ENCODE measurements at places on chromosomes 7 and 10.

- no peak for DNase-seq
Measured at GRCh38 chr7:919924-920341, 34.5 kb downstream of the ADAP1 start.

DNA sequence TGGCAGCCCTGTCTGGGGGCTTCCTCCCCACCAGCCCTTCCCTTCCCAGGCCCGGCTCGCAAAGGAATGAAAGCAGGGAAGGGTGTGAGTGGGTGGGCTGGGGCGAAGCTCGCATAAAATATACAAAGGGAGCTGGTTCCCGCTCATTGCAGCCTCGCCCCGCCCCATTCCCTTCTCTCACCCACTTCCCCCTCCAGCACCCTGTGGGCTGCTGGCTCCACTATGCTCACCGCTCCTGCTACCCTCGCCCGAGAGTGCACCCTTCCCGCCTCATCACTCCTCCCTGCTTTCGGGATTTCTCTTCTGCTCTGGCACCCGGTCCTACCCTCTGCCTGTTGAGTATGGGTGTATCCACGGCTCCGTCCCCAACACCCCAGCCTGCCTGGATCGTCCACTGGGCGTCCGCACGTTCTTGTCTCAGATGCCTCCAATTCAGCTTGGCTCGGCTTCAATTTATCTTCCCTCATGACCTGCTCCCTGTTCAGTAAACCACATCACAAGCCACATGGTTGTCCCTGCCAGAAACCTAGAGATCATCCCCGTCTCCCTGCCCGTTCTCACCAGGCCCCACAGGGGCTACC is 14.4 kb upstream of the TTYH3 start:
- no peak for DNase-seq

DNA sequence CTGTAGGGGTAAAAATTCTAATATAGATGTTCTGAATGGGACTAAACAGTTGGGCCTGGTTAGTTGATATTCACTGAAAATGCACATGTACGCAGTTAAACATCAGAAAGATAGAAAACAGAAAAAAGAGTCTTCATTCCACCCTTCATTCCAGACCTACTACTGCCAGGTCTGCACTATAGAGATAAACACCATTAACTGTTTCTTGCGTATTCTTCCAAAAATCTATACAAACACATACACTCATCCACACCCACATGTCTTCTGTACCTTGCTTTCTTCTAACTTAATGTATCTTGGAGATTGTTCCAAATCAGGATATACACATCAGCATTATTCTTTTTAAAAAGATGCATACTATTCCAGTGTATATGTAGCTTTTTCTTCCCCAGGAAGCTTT is 13.9 kb upstream of the CLEC2L start:
- no peak for DNase-seq

DNA sequence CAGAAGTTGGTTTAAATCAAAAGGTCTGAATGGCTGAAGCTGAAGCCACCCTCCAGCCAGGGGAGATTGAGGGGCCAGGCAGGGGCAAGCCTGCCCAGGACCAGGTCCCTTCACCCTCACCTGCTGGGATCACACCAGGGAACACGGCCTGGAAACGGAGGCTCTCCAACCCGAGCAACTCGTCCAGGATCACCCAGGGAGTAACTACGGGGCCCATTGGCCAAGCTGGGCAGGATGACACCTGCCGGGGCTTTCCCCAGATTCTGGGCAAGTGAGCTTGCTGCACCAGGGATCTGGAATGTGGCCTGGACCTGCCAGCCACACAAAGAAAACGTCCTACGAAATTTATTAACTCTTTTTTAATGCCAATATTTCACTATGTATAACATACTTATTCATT is 30.4 kb upstream of the PPP2R2D start:
- DNase-seq = no peak

DNA sequence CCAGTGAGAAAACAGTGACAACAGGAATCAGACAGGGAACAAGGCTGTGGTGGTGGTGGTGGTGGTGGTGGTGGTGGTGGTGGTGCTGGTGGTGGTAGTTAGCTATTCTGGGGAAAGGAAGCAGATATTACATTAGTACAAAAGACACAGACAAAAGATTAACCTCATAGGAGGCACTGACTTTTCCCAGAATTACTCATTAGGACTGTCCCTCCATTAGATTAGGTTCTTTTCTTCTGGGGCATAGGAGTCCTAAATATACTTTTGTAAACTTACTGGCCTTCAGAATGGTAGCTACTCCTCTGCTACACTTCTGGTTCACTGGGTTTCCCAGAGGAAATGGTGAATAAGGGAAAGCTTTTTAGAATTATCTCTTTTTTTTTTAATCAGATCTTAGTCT is 156.6 kb upstream of the SEMA3D start:
- no peak for DNase-seq

DNA sequence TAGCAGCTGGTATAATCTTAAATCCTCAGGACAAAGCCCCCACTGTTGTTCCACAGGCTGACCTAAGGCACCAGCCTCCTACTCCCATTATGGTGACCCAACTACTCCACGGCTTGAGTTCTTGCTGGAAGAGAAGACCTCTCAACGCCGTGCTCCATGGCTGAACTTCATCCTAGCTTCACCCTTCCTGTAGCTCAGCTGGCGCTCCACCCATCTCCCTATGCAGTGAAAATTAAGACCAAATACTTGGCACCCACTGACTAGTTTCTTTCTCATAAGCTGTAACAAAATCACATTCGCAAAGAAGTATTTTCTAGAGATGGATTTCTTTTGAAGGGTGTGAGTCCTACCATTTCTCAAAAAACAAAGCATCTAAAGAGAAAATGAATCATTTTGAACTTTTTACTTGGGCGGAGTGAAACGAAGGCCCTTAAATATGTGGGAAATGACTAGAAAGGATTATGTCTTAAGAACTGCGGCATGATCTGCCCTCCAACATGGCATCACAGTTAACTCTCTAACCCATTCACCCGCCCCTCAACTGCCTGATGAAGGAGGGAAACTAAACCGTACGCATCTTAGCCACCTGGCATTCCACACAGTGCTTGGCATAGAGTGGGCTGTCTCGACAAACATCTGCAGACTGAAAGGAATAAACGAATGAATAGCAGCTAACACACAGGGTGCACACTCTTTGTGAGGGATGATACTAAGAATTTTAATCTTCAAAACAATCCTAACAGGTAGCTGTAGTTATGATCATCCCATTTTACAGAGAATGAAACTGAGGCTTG is 32.7 kb downstream of the GFRA1 start:
- DNase-seq = no peak

DNA sequence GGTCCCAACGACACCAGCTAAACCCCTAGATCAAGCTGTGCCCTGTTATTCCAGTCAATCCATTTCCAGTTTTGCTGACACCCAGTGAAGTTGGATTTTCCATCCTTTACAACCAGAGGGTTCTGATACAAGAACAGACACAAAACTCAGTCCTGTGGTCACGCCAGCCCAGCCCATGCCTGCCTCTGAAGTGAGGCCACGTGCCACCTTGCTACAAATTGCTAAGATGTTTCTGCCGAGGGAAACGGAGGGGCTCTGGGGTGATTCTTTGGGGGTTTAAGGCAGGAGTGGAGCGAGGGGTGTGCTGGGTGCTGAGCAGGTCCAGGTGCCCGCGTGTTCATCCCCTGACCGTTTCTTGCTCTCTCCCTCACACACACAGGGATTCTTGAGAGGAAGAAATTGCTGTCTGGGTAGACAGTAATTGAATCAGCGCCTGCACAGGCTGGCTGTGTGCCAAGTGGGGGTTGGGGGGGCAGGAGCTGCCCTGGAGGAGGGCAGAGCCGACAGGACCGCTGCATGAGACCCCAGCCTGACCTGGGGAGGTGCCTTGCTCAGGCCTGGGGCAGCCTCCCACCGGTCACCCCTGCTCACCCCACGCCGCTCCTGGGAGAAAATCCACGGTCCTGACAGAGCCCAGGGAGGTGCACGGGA is 38.1 kb downstream of the ADAP1 start:
- no peak for DNase-seq

GRCh38 chr7:91286432-91286831 is 22.2 kb downstream of the FZD1 start:
- DNase-seq = no peak

- no peak for DNase-seq
Measured at GRCh38 chr7:135929722-135930141, 47.4 kb downstream of the MTPN start.

DNA sequence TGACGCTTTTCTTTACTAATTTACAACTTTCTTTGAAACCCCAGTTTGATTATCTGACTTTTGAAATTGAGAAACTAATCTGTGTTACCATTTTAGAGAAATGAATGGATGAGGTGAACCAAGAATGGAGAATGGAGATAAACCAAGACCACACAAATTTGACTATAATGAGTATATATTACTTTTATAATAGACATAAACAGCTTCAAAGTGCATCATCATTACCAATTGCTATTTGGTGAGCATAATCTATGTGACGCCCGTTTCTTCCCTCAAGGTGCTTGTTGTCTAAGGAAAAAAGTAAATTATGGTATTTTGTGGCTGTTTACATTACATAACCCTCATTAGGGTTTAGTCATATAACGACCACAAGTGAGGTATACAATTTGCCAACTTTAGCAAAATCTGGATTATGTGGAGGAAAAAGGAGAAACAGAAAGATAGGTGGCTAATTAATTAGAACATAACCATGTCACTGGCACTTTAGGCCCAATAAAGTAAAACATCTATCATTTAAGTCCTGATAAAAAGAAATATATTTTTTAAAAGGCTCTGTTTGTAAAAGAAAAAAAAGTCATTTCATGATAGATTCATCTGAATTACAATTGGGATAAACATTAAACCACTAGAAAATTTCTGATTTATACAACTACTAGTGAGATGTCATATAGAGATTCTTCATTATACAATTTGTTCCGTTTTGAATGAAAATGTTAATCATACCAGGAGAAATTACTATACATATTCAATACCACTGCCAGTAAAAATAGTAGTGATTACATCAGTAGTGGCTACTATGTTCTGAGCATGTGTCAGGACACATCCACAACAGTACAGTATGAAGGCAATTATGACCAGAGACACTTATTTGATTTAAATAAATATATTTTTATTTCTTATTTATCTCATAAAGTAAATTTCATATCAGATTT is 118.2 kb upstream of the FAM133B start:
- DNase-seq = no peak

Measured in kidney capillary endothelial cell (primary cell).